ENCODE measurements at places on chromosomes 13 and 19. TPM values are rescaled to one million over a fixed set of nuclear protein-coding genes. Genes with fewer than 3 reads are reported as not detected.

The DMRTC2 gene
- total RNA-seq, result not detected

The TLE6 gene
- not detected for total RNA-seq

The SIGLEC11 gene
- not detected for total RNA-seq

The SMIM17 gene
- total RNA-seq, result not detected

The SPRY2 gene
- total RNA-seq, result 30.4 TPM

The ZNF681 gene
- total RNA-seq, result 0.22 TPM

The ELANE gene
- not detected for total RNA-seq

The IGFL2 gene
- not detected for total RNA-seq

The ZNF45 gene
- 12.5 TPM for total RNA-seq
